ENCODE measurements at places on chromosomes 2 and 18.

- DNase-seq, result no peak
Observed at GRCh38 chr18:79647307-79647706, 32.3 kb upstream of the CTDP1 start.

GRCh38 chr2:2547451-2547850 is 216.4 kb upstream of the MYT1L start:
- no peak for DNase-seq

DNA sequence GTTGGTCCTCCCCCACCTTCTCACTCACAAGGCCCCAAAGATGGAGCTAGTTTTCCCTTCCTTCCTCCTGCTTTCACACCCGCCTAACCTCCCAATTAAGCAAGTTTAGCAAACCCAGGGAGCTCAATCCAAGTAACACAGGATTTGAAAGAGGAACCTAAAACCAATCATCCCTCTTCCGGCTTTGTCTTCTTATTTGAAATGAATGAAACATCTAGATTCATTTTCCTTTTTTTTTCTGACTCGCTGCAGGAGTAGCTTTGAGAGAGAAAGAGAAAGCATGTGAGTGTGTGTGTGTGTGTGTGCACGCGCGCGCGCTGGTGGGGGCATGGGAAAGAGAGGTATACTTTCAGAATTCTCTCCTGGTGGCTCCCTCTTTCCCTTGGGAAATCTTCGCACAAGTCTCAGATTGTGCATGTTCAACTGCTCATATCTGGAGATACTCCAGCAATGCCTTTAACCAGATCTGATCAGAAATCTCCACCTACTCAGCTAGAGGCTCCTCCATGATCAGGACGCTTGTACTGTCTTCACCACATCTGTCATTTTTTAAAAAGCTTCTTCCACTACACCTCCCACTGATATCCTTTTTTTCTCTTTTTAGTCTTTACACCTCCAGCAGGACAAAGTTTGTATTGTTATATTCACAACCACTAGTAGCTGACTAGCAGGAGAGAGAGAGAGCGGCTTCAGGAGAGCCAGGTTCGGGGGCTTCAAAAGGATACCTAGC is 1.7 kb downstream of the SLC8A1 start:
- no peak for DNase-seq

DNA sequence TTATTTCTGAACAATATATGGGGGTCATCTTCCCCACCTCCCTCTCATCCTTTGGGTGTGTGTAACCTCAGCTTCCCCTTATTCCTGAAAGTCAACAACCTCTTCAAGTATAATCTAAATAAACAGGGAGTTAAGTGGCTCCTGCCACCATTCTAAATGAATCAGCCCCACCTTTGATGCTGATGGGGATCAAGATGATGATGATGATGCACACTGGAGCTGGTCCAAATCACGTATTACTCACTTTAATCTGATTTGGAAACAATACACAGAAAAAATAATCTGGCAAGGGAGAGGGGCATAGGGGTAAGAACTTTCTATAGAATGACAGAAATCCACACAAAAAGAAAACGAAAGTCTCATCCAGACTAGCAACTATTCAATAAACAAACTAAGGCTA is 7.1 kb downstream of the ACVR1 start:
- DNase-seq, result no peak

GRCh38 chr2:134453476-134453875 is 199.6 kb downstream of the MGAT5 start:
- DNase-seq, result no peak

DNA sequence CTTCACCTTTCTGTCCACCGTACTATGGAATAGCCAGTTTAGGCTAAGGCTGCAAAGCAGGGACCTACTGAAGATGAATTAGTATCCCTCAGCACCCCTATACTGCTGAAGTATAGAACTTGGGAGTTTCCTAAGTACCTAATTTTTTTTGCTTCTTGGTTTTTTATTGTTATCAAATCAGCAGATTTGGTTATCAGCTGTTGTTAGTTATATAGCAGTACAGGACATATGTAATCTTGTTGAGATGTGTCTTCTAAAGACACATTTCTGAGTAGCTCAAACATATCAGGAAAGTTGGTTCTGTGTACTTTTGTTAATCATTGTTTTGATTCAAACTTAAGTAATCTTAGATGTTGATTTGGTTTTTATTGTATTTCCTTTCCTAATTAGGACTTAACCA is 5.2 kb downstream of the MYL12A start:
- no peak for DNase-seq

DNA sequence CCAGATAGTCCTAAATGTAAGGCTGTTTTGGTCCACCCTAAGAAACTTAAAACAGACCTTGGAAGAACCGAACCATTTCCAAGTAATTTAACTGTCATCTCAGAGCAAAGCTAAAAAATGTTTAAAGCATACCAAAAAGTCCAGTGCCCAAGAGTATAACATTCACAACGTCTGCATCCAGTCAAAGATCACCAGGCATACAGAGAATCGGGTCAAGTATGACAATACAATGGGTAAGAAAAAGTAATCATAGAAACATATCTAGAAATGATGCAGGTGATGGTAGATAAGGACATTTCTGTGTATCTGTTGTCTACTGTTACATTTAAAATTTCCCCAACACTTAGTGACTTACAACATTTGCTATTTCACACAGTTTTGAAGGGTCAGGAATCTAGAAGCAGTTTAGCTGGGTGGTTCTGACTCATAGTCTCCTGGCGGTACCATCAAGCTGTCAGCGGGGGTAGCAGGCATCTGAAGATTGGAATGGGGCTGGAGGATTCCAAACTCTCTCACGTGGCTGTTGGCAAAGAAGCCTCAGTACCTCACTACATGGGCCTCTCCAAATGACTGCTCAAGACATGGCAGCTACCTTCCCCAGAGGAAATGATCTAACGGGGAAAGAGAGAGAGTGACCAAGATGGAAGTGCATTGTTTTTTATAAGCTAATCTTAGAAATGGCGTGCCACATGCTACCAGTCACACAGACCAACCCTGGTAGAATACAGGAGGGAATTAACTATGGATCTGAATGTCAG is 36.6 kb upstream of the DYNC2LI1 start:
- DNase-seq, result no peak

GRCh38 chr2:29583104-29583503 is 338.3 kb downstream of the ALK start:
- no peak for DNase-seq

DNA sequence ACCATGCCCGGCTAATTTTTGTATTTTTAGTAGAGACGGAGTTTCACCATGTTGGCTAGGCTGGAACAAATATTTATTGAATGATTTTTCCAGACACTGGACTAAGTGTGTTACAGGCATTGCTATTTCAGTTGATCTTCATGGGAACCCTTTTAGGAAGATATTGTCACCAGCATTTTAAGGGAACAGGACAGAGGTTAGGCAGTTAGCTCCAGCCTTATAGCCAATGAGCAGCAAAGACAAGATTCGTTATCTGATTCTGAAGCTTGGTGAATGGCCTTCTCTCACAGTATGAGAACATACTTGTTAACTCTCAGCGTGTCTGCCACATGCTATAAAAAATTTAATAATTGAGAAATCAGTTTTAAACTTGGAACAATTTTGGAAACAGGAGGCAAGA is 73.4 kb downstream of the SOCS6 start:
- no peak for DNase-seq

DNA sequence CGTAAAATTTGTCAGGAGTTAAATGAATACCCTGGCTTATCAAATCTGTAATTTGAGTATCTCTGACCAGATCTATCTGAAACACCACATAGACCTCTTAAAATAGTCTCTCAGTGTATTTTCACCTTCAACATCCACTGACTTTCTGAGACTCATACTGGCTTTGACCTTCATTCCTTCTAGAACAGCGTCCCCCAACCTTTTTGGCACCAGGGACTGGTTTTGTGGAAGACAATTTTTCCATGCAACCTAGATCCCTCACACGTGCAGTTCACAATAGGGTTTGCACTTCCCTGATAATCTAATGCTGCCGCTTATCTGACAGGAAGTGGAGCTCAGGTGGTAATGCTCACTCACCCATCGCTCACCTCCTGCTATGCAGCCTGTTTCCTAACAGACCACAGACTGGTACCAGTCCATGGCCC is 3.2 kb downstream of the NBAS start:
- DNase-seq, result no peak

DNA sequence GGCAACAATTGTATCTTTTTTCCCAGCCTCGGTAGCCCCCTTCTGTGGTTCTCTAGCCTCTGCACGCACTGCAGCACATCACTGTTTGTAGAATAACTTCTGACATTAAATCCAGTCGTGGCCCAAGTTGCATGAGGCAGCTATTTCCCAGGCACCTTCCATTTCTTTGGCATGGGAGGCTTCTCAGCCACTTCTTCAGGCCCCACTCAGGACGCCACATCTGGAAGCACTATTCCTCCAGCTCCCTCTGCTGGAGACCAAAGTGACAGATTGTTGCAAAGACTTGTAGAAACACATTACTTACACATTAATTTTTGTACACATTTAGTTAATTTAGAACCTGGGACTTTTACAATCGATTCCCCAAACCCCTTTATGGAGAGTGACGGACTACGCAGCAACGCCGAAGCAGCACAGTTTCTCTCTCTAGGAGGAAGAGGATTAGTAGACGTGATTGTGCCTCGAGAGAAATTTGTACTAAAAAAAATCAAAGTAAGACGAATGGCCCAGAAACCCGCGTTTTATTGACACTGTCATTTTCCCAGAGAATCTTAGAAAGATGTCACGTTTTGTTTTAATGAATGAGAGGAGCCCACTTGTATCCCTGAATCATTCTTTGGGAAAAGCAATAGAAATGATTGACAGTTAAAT is 57.8 kb upstream of the RGPD5 start:
- DNase-seq, result no peak

GRCh38 chr2:17620280-17620679 is 79.8 kb downstream of the VSNL1 start:
- DNase-seq, result no peak

GRCh38 chr18:54205959-54206358 is 18.5 kb downstream of the MBD2 start:
- DNase-seq, result no peak

- DNase-seq, result no peak
Observed at GRCh38 chr2:62539606-62540407, 33.8 kb upstream of the TMEM17 start.

GRCh38 chr18:57587098-57587661 is 678 bp upstream of the FECH start:
- no peak for DNase-seq

- DNase-seq, result no peak
Observed at GRCh38 chr2:183079139-183079775, 710 bp downstream of the DUSP19 start.

- no peak for DNase-seq
Observed at GRCh38 chr2:199851501-199851810, 464 bp upstream of the FTCDNL1 start.

GRCh38 chr2:45724335-45724734 is 72.9 kb downstream of the PRKCE start:
- no peak for DNase-seq

- DNase-seq, result no peak
Observed at GRCh38 chr2:150624001-150624401, 136.5 kb upstream of the RND3 start.

DNA sequence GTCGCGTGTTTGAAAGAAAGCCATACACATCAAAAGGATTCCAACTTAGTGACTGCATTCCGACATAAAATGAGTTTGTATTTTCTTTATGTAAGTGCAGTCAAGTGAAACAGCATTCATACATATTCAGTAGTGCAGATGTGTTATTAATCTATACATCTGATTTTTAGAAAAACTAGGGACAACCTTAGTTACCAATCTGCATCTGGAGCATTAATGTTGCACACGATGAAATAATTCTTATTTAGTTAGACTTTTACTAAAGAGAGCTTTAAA is 1.9 kb downstream of the GORASP2 start:
- DNase-seq, result no peak

- DNase-seq, result peak; percentile 57
Observed at GRCh38 chr2:128306081-128306930, 12.4 kb downstream of the HS6ST1 start.

GRCh38 chr2:109632158-109632789 is 18.1 kb downstream of the SOWAHC start:
- DNase-seq, result no peak

DNA sequence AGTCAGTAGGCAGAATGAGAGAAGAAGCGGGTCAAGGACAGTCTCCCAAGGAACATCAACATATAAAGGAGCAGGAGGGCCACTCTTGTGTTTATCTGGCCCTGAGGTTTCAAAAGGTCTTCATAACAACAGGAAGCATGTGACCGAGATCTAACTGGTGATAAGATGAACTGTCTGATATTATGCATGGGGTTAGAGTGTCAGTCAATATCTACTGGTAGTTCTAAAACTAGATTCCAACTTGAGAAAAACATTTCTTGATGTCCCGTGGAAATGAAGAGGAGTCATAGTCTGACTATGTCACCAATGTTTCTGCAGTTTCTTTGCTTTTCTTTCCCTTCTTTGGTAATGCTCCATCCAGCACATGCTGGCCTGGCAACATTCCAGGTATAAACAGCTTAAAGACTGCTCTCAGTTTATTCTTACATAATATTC is 77.5 kb upstream of the ITPRID2 start:
- DNase-seq, result no peak

DNA sequence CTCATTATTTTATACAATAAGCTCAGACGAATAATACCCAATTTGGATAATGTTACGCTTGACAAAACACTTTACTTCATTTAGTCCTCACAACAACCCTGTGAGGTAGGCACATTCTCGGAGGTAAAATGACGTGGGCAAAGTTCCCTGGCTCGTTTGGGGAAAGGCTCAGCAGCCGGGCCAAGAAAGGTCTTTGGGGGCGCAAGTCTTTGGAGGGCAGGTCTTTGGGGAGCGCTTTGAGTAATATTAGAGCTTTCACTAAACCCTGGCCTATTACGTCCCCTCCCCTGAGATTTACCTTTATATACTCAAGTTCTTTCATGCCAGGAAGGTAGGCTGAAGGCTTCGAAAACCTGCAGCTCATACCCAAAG is 427 bp downstream of the RBKS start:
- DNase-seq, result no peak

DNA sequence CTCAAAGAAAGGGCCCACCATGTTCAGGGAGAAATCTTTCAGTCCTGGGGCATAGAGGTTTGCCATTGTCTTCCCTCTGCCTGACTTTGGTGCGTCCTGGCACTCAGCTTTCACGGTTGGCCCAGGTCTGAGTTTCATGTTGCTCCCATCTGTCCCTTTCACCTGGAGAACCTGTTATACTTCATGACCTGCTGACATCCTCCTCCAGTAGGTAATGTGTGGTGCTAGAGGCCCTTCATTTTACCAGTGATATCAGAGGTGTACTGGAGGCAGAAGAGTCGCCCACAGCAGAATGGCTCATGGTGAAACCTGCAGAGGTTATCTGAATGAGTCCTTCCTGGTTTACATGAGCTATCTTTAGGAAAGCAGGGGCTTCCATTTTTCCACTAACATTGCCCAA is 128.8 kb upstream of the DLX2 start:
- DNase-seq, result no peak

DNA sequence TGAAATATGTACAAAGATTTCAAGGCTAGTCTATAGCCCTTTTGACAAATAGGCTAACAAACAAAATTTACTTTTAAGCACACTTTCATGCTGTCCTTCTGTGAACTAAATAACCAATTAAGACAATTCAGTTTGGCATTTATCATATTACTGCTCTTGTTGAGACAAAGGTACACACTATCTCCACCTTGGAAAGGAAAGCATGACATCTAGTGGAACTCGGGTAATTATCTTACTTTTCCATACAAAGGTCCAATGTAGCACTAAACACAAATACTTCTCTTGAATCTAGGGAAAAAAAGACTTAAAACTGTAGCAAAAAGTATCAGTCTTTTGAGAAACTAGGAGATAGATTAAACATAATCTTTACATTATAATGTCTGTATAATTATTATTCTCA is 125.0 kb upstream of the CD226 start:
- no peak for DNase-seq

Measured in pancreas (tissue), 10 donors.